ENCODE measurements at places on chromosomes 5 and 9. TPM values are rescaled to one million over a fixed set of nuclear protein-coding genes. Genes with fewer than 3 reads are reported as not detected.

Gene FAM200C
- 1.0 TPM for total RNA-seq

Gene AJM1
- total RNA-seq = 3.8 TPM

Gene ZNF608
- total RNA-seq = not detected

Gene PTCD2
- total RNA-seq = 16.1 TPM

Gene CDC26
- 50.0 TPM for total RNA-seq

Gene FREM1
- total RNA-seq = not detected

Gene DBH
- total RNA-seq = not detected

Gene ADCY2
- total RNA-seq = not detected

Gene ERP44
- 13.3 TPM for total RNA-seq

Gene PPWD1
- 48.7 TPM for total RNA-seq

Gene RCL1
- total RNA-seq = 39.5 TPM

Gene GZMA
- 18.3 TPM for total RNA-seq

Gene MROH2B
- total RNA-seq = not detected

Gene FOXD4L4
- total RNA-seq = 0.11 TPM

Gene SLC34A1
- total RNA-seq = not detected

Gene EEIG1
- 47.3 TPM for total RNA-seq

Gene SHISAL2B
- not detected for total RNA-seq

Gene CAVIN4
- 0.21 TPM for total RNA-seq

Gene OR1J2
- not detected for total RNA-seq

Gene BTNL3
- not detected for total RNA-seq

Gene NSG2
- total RNA-seq = not detected

Gene NRARP
- 3.4 TPM for total RNA-seq

Gene FOXD4L6
- not detected for total RNA-seq

Gene HRH2
- total RNA-seq = 34.5 TPM

Gene SPATA31E1
- not detected for total RNA-seq

Gene GALT
- total RNA-seq = 42.6 TPM

Gene NXNL2
- total RNA-seq = not detected

Gene DMGDH
- total RNA-seq = 0.63 TPM

Gene MSX2
- total RNA-seq = not detected

Gene SH2D3C
- total RNA-seq = 17.4 TPM

Gene NR2F1
- not detected for total RNA-seq

Gene SLC36A2
- not detected for total RNA-seq

Gene C9orf50
- not detected for total RNA-seq

Gene ACOT12
- not detected for total RNA-seq

Gene TLX3
- not detected for total RNA-seq

Gene PFN3
- total RNA-seq = not detected

Gene NUTM2G
- not detected for total RNA-seq

Gene CD74
- 253 TPM for total RNA-seq

Gene PCDHA1
- not detected for total RNA-seq

Gene BRD8
- total RNA-seq = 56.4 TPM

Gene TMEM215
- not detected for total RNA-seq

Gene KIF4B
- total RNA-seq = 0.04 TPM

Gene SERF1A
- total RNA-seq = 9.9 TPM

Gene MYMK
- total RNA-seq = not detected

Gene KDM4C
- 25.9 TPM for total RNA-seq

Gene IL11RA
- 9.3 TPM for total RNA-seq

Gene PDZD2
- not detected for total RNA-seq

Measured in activated CD8-positive, alpha-beta memory T cell treated with anti-CD3 and anti-CD28 coated beads for 36 hours (primary cell).